Foreskin keratinocyte (primary cell): ENCODE measurements at places on chromosomes 7 and 10. TPM values are rescaled to one million over a fixed set of nuclear protein-coding genes. Genes with fewer than 3 reads are reported as not detected.

Gene ASIC3
- total RNA-seq = 0.25 and 0.95 TPM in 2 replicates

Gene ARHGEF35
- 13.7 and 29.0 TPM in 2 replicates for total RNA-seq

- DNase-seq = no peak
Observed at GRCh38 chr10:100238429-100238828, 9.0 kb upstream of the CHUK start.

Gene PRKAR1B
- 13.9 and 21.7 TPM in 2 replicates for total RNA-seq
